ENCODE measurements at places on chromosomes 12 and 14.

GRCh38 chr12:84698576-84699333 is 213.8 kb downstream of the SLC6A15 start:
- DNase-seq = no peak

- DNase-seq = peak; percentile 66
Measured at GRCh38 chr12:104695453-104696148, 238.9 kb downstream of the CHST11 start.

DNA sequence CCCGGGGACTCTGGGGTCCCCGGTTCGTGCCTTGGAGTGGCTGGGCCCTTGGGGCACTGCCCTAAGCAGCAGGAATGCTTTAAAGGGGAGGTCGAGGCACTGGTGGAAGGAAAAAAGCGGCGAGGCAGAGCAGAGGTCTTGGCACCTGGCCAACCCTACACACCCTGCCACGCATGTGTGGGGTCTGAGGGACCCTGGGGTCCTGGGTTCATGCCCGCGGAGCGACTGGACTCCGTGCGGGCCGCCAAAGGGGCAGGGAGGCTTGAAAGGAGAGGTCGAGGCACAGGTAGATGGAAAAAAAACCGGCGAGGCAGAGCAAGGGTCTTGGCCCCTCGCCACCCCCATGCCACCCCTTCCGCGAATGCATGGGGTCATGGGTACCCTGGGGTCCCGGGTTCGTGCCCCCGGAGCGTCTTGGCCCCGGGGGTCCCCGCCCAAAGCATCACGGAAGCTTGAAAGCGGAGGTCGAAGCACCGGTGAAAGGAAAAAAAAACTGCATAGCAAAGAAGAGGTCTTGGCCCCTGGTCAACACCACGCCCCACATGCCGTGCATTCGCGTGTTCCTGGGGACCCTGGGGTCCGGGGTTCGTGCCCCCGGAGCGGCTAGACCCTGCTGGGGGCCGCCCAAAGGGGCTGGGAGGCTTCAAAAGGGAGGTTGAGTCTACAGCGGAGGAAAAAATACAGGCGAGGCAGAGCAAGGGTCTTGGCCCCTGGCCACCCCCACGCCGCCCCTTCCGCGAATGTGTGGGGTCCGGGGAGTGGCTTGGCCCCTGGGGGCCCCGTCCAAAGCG is 312.9 kb downstream of the ALG10 start:
- no peak for DNase-seq

GRCh38 chr14:92994131-92994676 is 71.3 kb downstream of the CHGA start:
- no peak for DNase-seq

GRCh38 chr12:25692115-25693035 is 139.3 kb upstream of the LMNTD1 start:
- no peak for DNase-seq

GRCh38 chr14:24284501-24285035 is 13.2 kb upstream of the RABGGTA start:
- DNase-seq = no peak

DNA sequence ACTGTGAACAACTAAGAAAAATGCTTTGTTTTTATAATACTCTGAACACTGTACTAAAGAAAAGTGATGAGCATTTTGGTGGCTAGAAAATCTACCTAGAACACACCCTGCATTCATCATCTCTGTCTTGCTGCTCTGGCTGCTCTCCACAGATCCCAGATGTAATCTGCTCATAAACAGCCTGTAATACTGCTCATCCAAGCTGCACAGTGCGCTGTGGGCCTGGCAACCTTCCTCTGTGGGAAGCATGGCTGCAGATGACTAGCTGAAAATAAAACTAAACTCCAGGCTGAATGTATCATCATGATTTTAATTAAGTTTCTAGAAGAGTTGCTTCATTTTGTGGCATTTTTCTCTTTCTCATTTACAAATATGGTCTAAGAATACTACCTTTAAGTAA is 200.7 kb downstream of the SLC2A13 start:
- no peak for DNase-seq

DNA sequence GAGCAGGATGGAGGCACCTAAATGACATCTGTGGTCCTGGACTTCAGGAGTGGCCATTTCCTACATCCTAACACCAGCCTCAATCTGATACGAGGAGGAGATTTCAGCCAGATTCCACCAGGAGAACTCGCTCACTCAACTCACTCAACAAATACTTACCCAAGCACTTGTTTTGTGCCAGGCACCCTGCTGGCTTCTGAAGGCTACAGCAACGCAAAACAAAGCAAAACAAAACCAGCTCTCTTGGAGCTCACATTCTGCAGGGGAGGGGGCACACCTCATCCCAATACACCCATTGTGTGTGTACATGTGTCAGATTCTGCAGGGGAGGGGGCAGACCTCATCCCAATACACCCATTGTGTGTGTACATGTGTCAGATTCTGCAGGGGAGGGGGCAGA is 144.8 kb downstream of the PIWIL1 start:
- DNase-seq = no peak

- DNase-seq = peak; percentile 61
Measured at GRCh38 chr12:6182279-6182898, 17.8 kb upstream of the CD9 start.

DNA sequence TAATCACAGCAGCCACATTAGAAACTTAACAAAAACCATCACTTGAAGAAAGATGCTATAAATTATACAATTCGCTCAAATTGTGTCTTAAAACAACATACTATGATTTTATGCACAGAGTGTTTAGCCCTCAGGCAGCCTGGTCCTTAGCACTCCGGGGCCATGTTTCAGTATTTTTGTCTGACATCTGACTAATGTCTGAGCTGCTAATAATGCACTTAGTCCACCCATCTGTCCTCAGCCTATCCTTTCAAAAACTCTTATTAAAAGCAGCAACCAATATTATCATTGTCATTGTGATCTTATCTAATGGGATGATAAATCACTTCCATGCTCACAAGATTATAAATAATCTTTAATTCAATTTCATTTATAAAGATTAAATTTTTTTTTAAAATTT is 602.7 kb upstream of the FOXG1 start:
- no peak for DNase-seq

- no peak for DNase-seq
Measured at GRCh38 chr14:79294499-79294898, 916.8 kb downstream of the DIO2 start.

DNA sequence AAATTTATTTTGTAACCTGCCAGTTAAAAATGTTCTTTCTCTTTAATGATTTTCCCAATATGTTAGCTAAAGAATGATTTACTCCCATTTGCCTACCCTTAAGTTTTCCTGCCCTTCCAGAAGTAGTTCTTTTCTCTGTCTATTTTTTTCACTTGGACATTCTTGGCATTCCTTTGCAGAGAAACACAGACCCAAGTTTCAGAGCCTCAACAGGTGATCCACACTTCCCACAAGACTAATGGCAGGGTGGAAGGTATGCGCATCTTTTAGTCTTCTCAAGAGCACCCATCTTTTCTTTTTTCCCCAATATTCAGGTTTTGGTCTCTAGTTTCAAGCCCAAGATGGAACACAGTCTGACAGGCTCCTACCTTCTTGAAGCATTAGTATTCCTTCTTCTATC is 420.7 kb downstream of the ADAMTS20 start:
- no peak for DNase-seq
